ENCODE measurements at places on chromosomes 5 and 9.

- no peak for DNase-seq
Measured at GRCh38 chr5:61200582-61201155, 38.4 kb upstream of the SMIM15 start.

DNA sequence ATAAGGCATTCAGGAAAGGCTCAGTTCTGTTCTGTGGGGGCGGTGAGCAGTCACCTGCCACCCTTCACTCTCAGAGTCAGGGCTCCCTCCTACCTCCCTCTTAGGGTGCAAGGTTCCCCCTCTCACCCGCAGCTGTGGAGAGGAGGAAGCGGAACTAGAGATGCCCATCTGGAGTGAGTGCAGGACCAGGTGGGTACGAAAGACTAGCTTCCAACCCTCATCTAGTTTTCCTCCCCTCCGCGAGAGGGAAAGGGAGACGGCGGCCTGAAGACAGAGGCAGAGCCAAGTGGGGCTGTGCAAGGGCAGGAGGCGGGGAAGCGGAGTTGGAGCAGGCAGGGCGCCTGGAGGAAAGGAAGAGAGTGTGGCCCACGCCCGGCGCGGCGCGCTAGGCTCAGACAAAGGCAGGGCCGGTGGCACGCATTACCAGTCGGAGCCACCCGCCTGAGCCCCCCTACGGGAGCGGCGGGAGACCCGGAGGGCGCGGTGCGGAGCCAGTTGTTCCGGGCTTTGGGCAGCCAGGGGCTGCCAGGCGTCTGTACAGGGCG is 7.3 kb downstream of the PRR7 start:
- peak; percentile 40 for DNase-seq

- no peak for DNase-seq
Measured at GRCh38 chr5:103519550-103519949, 43.0 kb downstream of the NUDT12 start.

GRCh38 chr5:117547192-117547591 is 972.6 kb upstream of the SEMA6A start:
- DNase-seq: no peak
